Daoy (cell line): ENCODE measurements at places on chromosomes 1 and 21. TPM values are rescaled to one million over a fixed set of nuclear protein-coding genes. Genes with fewer than 3 reads are reported as not detected.

GRCh38 chr1:201025571-201026002 lies 2.1 kb upstream of the KIF21B start:
- peak; percentile 90 for DNase-seq

P3H1 gene
- 71.9 and 75.6 TPM in 2 replicates for total RNA-seq

- DNase-seq = peak; percentile 38
Observed at GRCh38 chr1:75908717-75909152, 23.5 kb downstream of the ASB17 start.

RNU1-3 gene
- 306 and 832 TPM in 2 replicates for total RNA-seq

FAM163A gene
- total RNA-seq = 0.06 TPM in 1 of 2 replicates, not detected in the other

DNA sequence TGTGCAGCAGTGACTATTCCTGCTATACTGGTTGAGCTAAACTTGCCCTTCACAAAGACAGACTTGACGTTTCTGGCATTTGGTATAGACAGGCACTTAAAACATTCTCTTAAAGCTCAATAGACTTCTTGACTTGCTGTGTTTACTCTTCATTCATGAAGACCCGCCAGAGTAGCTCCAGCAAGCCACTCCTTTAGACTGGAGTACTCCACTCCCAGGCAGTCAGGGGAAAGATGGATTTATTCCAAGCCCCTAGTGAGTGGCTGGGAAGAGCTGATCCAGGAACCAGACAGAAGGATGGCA lies 70.7 kb downstream of the EVA1C start:
- no peak for DNase-seq

DNA sequence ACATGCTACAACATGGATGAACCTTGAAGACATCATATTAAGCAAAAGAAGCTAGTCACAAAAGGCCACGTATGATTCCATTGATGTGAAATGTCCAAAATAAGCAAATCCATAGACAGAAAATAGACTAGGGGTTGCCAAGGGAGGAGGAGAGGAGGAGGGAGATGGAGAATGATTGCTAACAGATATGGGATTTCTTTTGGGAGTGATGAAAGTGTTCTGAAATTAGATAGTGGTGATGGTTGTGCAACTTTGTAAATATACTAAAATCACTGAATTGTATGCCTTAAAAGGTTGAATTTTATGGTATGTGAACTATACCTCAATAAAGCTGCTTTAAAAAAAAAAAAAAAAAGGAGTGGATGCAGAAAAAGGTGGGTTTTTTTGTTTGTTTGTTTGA lies 7.6 kb downstream of the CLSTN1 start:
- no peak for DNase-seq

DNA sequence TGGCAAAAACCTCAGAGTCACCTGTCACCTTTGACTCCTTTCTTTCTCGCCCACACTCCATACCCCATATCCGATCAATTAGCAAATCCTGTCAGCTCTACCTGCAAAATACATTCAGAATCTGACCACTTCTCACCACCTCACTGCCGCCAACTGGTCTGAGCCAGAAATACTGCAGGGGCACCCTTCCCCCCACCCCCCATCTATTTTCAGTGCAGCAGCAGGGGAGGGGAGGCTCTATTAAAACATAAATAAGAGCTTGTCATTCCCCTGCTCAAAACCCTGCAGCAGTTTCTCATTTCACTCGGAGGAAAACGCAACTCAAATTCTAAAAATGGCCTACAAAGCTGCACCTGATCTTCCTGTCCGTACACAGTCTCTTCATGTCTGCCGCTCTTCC lies 3.9 kb downstream of the PKLR start:
- DNase-seq = no peak

GRCh38 chr1:39154553-39155421 lies 49.7 kb upstream of the MACF1 start:
- peak; percentile 37 for DNase-seq

DNA sequence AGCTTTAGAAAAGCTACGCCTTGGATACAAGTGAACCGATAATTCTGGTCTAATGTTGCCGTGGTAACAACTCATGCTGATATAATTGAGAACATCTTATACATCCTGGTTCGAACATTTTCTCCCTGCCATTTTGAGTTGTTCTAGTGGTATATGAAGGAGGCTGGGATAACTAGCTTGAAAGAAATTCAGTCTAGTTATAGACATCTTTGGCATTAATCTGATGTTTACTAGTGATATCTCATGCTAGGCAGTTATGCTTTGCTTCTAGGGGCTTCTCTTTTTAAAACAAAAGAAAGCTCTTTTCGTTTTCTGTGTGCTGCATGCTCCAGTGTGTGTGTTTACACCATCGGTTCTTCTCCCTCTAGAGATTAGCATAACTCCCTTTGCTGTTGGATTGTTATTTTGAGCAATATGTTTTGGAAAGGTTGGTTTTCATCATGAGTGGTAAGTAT lies 20.5 kb downstream of the PRKACB start:
- no peak for DNase-seq

DNA sequence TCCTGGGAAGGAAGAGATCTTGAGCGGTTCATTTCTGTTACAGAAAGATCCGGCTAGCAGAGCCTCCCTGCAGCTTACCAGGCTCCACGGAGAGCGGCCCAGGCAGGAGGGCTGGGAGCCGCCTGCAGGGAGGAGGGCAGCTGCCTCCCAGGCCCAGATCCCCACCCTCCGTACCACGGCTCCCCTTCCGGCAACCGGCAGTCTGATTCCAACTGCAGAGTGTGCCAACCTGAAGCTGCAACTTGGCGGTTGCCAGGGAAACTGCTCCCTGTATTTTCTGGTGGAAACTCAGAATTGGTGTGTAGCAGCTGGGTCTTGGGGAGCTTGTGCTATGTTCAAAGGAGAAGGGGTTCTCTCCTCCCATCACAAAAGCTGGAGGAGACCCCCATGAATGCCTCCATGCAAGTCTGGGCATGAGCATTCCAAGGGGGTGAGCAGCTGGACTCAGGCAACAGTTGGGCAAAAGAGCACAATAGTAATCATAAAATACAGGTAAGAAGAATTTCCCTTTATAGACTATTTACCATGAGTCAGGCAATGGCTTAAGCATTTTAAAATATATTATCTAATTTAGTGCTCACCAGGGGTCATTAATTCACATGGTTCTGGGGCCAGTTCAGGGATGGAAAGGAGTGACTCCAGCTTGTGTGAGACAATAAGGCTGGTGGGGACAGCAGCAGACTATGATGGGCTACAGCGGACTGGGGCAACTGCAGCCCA lies 46.1 kb upstream of the KAZN start:
- no peak for DNase-seq

B3GALT2 gene
- total RNA-seq = not detected in 2 replicates

DNA sequence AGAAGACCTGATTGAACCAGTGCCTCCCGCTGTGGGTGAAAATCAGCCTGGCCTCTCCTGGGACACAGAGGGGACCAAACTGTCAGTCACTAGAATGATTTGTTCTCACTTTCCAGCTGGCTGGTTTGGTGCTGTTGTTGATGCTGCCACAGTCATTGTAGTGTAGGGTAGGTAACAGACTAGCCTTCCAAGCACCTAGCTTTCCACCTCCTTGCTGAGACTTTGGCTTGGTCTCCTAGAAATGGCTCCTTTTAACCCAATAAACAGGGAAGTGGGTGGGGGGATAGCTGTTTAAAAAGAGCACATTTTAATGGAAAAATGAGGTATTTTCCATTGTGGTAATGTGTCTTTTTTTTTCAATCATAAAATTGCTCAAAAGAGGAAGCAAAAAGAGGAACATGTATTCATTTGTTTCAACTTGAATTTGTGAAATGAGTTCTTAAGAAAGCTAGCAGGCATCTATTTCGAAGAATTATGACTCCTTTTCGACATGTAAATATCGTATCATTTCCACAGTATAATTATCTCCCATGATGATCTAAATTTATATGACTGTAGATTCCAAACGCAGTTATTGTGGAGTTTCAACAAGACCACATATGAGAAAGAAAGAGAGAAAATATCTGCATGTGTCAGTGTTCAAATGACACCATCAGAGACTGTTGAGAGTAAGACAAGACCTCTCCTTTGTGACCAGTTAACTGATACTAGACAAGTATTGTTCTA lies 190.1 kb downstream of the HLX start:
- no peak for DNase-seq

SYT2 gene
- under 0.01 TPM in 1 of 2 replicates, not detected in the other for total RNA-seq

FMO4 gene
- 0.39 and 0.97 TPM in 2 replicates for total RNA-seq

- peak; percentile 76 for DNase-seq
Observed at GRCh38 chr1:33256471-33257206, at the start of gene ZNF362. TSS of gene ZNF362 (plus strand) at chr1:33256492. CDS start at chr1:33270575, 14,083 bp downstream.

TMCO4 gene
- 8.1 and 15.5 TPM in 2 replicates for total RNA-seq

HCN3 gene
- total RNA-seq = 0.11 and 0.65 TPM in 2 replicates

DNA sequence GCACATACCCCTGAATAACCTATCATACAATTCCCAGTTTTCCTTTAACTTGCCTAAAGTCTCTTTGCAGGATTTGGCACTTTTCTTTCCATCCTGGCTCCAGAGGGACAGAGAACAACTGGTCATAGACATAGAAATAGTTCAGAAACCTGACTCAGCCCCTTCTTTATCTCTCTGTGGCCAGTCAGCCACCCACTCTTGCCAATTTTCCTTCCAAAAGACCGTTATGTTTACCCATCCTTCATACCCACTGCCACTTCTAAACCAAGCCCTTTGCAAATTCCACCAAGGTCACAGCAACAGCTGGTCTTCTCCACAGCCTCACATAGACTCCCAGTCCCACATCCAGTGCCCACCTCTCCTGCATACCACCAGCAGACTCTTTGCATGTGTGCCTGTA lies 127.2 kb upstream of the FGGY start:
- peak; percentile 40 for DNase-seq

DNA sequence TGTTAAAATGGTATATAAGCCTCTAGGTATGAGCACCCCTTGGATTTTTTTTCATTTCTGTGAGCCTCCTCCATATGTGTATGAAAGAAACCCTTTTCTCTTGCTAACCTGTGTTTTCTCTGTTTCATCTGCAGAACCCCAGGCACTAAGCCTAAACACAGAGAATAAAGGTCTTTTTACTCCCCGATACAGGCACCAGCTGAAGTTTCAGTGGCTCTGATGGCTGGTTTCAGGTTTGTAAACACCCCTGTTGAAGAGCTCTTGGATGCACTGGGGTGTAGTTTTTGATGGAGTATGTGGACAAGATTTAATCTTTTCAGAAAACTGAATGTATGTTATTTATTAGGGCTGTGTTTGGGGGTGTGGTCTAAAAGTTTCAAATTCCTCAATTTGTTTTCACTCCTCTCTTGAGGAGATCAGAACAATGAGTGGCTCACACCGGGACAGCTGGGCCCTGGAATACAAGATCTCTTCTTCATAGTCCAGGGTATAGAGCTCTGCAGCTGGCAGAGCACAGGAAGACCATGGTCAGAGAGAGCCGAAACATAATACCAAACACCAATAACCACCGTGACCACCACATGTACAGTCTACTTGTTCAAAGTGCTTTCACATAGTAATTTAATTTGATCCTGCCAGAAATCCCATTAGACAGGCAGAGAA lies 50.2 kb upstream of the VTCN1 start:
- DNase-seq = no peak

DNA sequence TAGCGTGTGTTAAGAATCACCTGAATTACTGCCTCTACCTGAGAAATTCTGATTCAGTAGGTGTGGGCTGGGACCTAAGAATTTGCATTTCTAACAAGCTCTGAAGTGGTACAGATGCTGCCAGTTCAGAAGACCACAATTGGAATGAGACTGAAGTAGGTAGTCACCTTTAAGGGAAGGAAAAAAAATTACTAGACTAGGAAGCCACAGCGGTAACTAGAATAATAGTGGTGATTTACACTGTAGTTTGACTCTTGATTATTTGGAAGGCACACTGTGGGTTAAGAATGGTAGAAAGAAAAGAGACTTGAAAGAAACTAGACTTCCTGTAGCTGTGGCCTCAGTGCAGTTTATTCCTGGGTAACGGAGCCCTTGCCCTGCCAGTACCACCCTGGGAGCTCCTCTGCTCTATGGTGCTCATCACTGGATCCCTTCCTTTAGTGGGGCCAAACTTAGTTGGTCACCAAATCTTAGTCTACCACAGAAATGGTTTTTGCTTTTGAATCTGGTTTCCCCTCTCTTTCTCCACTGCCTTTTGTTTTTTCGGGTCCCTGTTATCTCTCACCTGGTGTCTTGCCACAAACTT lies 43.6 kb downstream of the ARID1A start:
- no peak for DNase-seq

GRCh38 chr21:31914472-31914871 lies 41.7 kb downstream of the HUNK start:
- DNase-seq = no peak

- no peak for DNase-seq
Observed at GRCh38 chr21:18608226-18608625, 204.6 kb upstream of the TMPRSS15 start.

DENND2C gene
- total RNA-seq = 2.0 and 3.2 TPM in 2 replicates

DNA sequence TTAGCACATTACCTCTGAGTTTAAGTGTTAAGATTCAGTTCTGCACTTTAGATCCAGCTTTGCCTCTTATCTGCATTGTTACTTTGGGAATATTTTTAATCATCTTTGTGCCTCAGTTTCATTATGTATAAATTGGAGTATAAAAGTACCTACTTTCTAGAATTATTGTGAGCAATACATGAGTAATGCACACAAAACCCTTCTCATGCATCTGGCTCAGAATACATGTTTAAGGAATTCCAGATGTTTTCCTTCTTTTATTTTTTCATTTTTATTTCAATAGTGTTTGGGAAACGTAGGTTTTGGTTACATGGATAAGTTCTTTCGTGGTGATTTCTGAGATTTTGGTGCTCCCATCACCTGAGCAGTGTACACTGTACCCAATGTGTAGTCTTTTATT lies 14.2 kb downstream of the C8A start:
- no peak for DNase-seq

- DNase-seq = no peak
Observed at GRCh38 chr1:63498106-63498505, 24.9 kb downstream of the ITGB3BP start.

CHRM3 gene
- 0.45 and 1.5 TPM in 2 replicates for total RNA-seq

DNA sequence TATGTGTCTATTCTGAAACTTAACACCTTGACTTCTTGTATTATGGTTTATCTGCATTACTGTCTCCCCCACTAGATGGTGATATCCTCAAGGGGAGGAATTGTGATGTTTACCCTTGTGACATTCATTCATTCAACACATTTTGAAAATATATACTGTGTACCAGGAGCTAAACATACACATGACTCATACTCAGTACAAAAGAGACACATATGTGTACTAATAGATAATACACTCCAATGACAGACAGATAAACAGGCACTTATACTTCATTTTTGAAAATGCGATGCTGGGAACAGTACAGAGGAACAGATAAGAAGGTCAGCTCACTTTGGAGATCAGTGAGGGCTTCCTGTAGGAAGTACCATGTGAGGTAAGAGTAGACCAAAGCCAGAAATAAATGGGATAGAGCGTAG lies 8.9 kb upstream of the RAB3GAP2 start:
- DNase-seq = peak; percentile 15
